ENCODE measurements at places on chromosomes 13 and 19. TPM values are rescaled to one million over a fixed set of nuclear protein-coding genes. Genes with fewer than 3 reads are reported as not detected.

DNA sequence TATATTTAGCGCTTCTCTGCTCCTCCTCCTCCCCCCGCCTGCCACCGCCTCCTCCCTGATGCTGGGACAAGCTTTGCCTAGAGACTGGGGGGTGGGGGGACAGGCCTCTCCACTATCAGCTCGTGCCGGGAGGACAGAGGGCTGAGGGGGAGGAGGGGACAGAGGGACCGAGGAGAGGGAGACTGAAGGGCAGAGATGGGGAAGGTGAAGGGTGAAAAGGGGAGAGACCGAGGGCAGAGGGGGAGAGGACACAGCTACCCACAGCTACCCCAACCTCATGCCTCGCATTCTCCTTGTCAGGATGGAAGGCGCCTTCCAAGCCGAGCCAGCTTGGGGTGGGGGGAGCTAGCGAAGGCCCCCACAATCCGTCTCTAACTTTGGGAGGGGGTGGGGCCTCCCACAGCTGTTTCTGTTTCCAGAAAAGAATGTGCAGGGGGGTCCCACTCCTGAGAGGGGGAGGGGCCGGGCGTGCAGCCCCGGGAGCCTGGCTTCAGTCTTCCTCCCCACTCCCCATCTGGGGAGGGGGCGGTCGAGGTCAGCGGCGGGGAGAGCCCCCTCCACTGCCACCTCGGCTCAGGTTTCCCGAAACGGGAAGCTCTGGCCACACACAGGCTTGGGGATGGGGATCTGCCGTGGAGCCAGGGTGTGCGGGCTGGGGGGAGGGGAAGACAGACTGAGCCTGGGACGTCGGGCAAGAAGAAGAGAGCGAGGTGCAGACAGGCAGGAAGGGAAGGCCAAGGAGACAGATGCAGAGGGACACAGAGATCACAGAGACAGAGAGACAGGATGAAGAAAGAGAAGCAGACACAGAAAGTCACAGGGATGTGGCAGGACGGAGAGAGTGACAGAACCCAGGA is 1.6 kb downstream of the DACT3 start:
- peaks cover 12% of the 10 kb centered on the region for H3K36me3 ChIP-seq
- peak overlapping the region; percentile 77 for H3K27ac ChIP-seq
- no peak for DNase-seq
- peak overlapping the region; percentile 93 for H3K4me3 ChIP-seq
- H3K27me3 ChIP-seq = peaks cover 2% of the 10 kb centered on the region
- peaks cover 36% of the 10 kb centered on the region for H3K4me1 ChIP-seq

GRCh38 chr13:110318920-110319319 is 11.8 kb downstream of the COL4A2 start:
- peaks cover 86% of the 10 kb centered on the region for H3K4me1 ChIP-seq
- DNase-seq = no peak
- peaks cover 55% of the 10 kb centered on the region for H3K36me3 ChIP-seq
- no peak overlapping the region for H3K27ac ChIP-seq
- H3K27me3 ChIP-seq = peaks cover 2% of the 10 kb centered on the region

DNA sequence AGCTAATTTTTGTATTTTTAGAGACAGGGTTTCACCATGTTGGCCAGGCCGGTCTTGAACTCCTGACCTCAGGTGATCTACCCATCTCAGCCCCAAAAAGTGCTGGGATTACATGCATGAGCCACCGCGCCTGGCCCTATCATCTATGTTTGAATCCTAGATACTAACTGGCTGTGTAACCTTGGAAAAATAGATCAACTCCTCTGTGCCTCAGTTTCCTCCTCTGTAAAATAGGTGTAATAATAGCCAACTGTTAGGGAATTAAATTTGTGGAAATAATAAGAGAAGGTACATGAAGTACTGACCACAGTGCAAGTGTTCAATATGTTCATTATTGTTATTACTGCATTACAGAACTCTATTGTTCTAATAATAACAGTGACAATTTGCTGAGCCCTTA is 4.3 kb downstream of the SPTBN4 start:
- no peak overlapping the region for H3K4me3 ChIP-seq
- peaks cover 12% of the 10 kb centered on the region for H3K27me3 ChIP-seq
- no peak overlapping the region for H3K27ac ChIP-seq
- no peak for DNase-seq

DNA sequence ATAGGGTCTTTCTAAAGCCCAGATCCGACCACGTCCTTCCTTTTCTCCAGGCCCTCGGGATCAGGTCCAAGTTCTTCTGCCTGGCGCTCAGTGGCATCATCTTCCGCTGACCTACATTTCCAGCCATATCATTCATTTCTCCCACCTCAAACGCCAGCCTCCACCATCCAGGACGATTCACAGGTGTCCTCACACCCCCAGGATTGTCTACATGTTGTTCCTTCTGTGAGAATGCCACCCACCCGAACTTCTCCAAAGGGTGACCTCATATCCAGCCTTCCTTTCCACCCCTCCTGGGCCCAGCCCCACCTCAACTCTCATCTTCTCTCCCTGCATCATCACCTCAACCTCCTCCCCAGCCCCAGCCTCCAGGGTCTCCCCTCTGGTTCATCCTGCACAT is 4.7 kb upstream of the KLK5 start:
- H3K27me3 ChIP-seq = peaks cover 5% of the 10 kb centered on the region
- no peak for DNase-seq

DNA sequence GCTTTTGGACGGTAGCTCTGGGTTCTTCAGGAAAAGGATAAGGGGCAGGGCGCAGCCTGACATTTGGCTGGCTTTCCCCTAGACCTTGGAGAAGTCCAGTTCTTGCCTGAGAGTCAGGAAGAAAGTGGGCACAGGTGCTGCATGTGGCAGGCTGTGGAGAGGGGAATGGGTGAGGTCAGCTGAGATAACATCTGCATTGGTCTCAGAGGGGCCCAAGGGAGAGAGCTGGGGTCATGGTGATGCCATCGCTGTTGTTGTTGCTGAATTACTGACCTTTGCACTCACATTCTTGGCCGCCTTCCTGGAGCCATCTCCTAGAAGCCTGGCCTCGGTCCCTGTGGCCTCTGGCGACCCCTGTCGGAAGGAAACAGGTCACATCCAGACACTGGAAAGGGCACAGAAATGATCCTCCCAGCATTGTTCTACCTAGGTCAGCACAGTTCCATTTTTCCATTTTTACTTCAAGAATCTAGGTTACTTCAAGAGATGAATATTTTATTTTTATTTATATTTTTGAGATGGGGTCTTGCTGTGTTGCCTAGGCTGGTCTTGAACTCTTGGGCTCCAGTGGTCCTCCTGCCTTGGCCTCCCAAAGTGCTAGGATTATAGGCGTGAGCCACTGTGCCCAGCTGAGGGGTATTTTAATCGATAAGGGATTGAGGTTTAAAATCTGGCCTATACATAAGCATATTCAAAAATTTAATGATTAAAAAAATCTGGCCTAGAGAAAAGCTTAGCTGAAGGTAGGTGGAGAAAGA is 6.5 kb upstream of the LIPE start:
- peak; percentile 18 for DNase-seq
- no peak overlapping the region for H3K27ac ChIP-seq
- H3K36me3 ChIP-seq = no peaks in the 10 kb centered on the region

- H3K27me3 ChIP-seq = no peaks in the 10 kb centered on the region
- H3K36me3 ChIP-seq = peaks cover 13% of the 10 kb centered on the region
- peaks cover 45% of the 10 kb centered on the region for H3K4me1 ChIP-seq
- DNase-seq = no peak
Observed at GRCh38 chr19:29945433-29945832, 3.4 kb downstream of the URI1 start.

GRCh38 chr19:13844130-13844631 is 32.8 kb upstream of the NANOS3 start:
- H3K36me3 ChIP-seq = peaks cover 24% of the 10 kb centered on the region
- H3K4me3 ChIP-seq = peak overlapping the region; percentile 84
- H3K4me1 ChIP-seq = peaks cover 53% of the 10 kb centered on the region
- H3K27ac ChIP-seq = peak overlapping the region; percentile 100

- H3K36me3 ChIP-seq = no peaks in the 10 kb centered on the region
- no peak for DNase-seq
- no peaks in the 10 kb centered on the region for H3K4me1 ChIP-seq
Observed at GRCh38 chr13:89269737-89270136, 1598.6 kb downstream of the SLITRK5 start.

- H3K27ac ChIP-seq = no peak overlapping the region
- H3K27me3 ChIP-seq = peaks cover 2% of the 10 kb centered on the region
- H3K4me3 ChIP-seq = no peak overlapping the region
- DNase-seq = no peak
- no peaks in the 10 kb centered on the region for H3K36me3 ChIP-seq
Observed at GRCh38 chr19:23311551-23311950, 61.4 kb upstream of the ZNF724 start.

DNA sequence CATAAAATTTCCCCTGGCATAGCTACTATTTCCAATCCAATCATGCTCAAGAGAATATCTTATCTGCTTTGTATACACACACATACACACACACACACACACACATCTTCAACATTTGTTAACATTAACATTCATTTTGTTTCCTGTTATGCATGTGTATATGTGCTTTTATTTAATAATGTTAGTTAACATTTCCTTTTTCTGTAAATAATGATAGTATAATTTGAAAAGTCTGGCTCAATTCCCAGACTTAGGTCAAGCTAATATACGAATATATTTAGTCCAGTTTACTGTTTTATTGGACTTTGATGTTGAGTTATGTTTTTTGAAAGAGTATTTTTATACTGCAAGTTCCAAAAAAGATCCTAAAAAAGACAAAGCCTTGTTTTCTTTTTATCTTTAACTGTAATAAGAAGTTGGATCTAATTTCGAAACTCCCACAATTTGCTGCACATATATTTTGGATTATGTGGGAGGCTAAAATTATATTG is 1072.4 kb downstream of the EFNB2 start:
- no peaks in the 10 kb centered on the region for H3K36me3 ChIP-seq
- peaks cover 21% of the 10 kb centered on the region for H3K4me1 ChIP-seq
- H3K27ac ChIP-seq = no peak overlapping the region

GRCh38 chr13:73288596-73288995 is 229.8 kb downstream of the KLF5 start:
- peaks cover 11% of the 10 kb centered on the region for H3K4me1 ChIP-seq
- no peak overlapping the region for H3K27ac ChIP-seq
- peaks cover 2% of the 10 kb centered on the region for H3K27me3 ChIP-seq
- no peak for DNase-seq

- H3K36me3 ChIP-seq = no peaks in the 10 kb centered on the region
- no peaks in the 10 kb centered on the region for H3K4me1 ChIP-seq
- H3K27ac ChIP-seq = no peak overlapping the region
Observed at GRCh38 chr19:33388231-33388724, 14.8 kb downstream of the CEBPG start.

- no peaks in the 10 kb centered on the region for H3K36me3 ChIP-seq
- H3K4me1 ChIP-seq = peaks cover 14% of the 10 kb centered on the region
- no peak for DNase-seq
- H3K27me3 ChIP-seq = no peaks in the 10 kb centered on the region
Observed at GRCh38 chr13:66556306-66556705, 673.8 kb downstream of the PCDH9 start.

- peaks cover 26% of the 10 kb centered on the region for H3K4me1 ChIP-seq
- H3K27ac ChIP-seq = peak overlapping the region; percentile 96
- H3K4me3 ChIP-seq = peak overlapping the region; percentile 95
- peaks cover 4% of the 10 kb centered on the region for H3K27me3 ChIP-seq
Observed at GRCh38 chr19:58518256-58519086, 1.1 kb downstream of the ZBTB45 start.

- no peaks in the 10 kb centered on the region for H3K36me3 ChIP-seq
- no peaks in the 10 kb centered on the region for H3K27me3 ChIP-seq
- DNase-seq = peak; percentile 52
- H3K27ac ChIP-seq = no peak overlapping the region
- H3K4me3 ChIP-seq = no peak overlapping the region
Observed at GRCh38 chr13:77507931-77508776, 27.4 kb upstream of the SCEL start.

- H3K27ac ChIP-seq = no peak overlapping the region
- DNase-seq = no peak
- no peaks in the 10 kb centered on the region for H3K4me1 ChIP-seq
Observed at GRCh38 chr13:46504036-46504435, 48.9 kb upstream of the LRCH1 start.

DNA sequence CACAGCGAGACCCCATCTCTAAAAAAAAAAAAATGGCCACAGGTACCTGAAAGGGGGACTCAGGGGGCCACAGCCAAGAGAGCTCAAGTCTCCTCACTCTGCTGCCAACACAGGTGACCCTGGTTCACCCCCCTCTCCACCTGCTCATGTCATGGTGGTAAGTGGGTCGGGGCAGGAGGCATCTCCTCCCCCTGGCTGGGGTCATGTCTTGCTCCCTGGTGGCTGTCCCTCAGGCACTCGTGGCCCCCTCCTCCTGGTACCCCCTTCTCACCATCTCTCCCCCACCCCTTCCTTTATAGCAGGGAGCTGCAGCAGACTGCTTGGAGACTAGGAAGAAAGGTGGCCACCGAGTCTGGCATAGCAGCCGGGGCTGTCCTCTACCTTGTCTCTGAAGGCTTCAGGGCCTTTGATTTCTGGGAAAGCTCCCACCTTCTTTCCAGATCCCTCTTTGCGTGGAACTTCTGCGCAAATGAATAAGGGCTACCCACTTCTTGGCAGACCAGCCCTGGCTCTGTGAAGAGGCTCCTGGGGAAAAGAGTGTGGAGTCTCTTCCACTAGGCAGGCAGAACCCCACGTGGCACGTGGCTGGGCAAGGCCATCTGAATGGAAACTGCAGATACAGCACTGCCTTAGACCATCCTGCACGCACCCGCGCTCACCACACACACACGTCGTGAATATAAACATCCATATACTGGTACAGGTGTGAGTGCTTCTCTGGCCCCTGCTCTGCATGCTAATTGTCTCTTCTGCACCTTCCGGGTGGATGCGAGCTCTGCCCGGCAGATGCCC is 20.1 kb upstream of the MIER2 start:
- no peak overlapping the region for H3K27ac ChIP-seq
- H3K36me3 ChIP-seq = no peaks in the 10 kb centered on the region
- H3K4me3 ChIP-seq = no peak overlapping the region
- no peaks in the 10 kb centered on the region for H3K4me1 ChIP-seq

- no peak overlapping the region for H3K4me3 ChIP-seq
- no peak for DNase-seq
- no peaks in the 10 kb centered on the region for H3K36me3 ChIP-seq
- H3K4me1 ChIP-seq = no peaks in the 10 kb centered on the region
- peaks cover 8% of the 10 kb centered on the region for H3K27me3 ChIP-seq
Observed at GRCh38 chr13:45830121-45830520, 21.4 kb downstream of the SIAH3 start.

- peak overlapping the region; percentile 83 for H3K4me3 ChIP-seq
- H3K27ac ChIP-seq = no peak overlapping the region
Observed at GRCh38 chr19:18895038-18895823, 727 bp downstream of the CERS1 start.

DNA sequence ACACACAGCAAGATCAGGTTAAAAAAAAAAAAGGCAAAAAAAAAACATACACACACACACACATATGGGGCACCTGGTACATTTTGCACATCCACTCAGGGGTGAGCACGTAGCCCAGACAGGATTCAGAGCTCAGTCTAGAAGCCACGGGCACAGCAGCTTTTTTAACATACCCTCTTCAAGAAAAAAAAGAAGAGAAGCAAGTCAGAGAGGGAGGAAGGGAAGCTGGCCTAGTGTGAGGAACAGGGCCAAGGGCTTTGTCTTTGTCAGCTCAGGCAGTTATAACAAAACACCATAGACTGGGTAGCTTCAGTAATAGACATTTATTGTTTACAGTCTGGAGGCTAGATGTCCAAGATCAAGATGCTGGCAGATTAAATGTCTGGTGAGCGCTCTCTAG is 2.3 kb upstream of the TPM4 start:
- peaks cover 36% of the 10 kb centered on the region for H3K4me1 ChIP-seq
- H3K4me3 ChIP-seq = no peak overlapping the region
- H3K27ac ChIP-seq = peak overlapping the region; percentile 63
- peaks cover 16% of the 10 kb centered on the region for H3K27me3 ChIP-seq
- DNase-seq = no peak

PSG11 gene
- total RNA-seq = 0.84 TPM

PODNL1 gene
- total RNA-seq = 13.9 TPM

CD177 gene
- 0.64 TPM for total RNA-seq

CDX2 gene
- total RNA-seq = not detected

ZNF541 gene
- not detected for total RNA-seq

DUXA gene
- total RNA-seq = not detected

Measured in HFFc6 (cell line).